ENCODE measurements at places on chromosomes 6 and 20. TPM values are rescaled to one million over a fixed set of nuclear protein-coding genes. Genes with fewer than 3 reads are reported as not detected.

The CGA gene
- not detected for total RNA-seq

The SLC17A3 gene
- 0.89 TPM for total RNA-seq

The HLA-B gene
- total RNA-seq, result 50.8 TPM

The RREB1 gene
- 22.7 TPM for total RNA-seq

The KIFC1 gene
- 126 TPM for total RNA-seq

All from mesangial cell (primary cell).